NCI-H1417 treated with DMSO at 0.1 percent for 48 hours (cell line): ENCODE measurements at places on chromosomes 7 and 10.

- no peak for DNase-seq
These were observed 23.1 kb upstream of the CTTNBP2 start for GRCh38 chr7:117896339-117896738.

DNA sequence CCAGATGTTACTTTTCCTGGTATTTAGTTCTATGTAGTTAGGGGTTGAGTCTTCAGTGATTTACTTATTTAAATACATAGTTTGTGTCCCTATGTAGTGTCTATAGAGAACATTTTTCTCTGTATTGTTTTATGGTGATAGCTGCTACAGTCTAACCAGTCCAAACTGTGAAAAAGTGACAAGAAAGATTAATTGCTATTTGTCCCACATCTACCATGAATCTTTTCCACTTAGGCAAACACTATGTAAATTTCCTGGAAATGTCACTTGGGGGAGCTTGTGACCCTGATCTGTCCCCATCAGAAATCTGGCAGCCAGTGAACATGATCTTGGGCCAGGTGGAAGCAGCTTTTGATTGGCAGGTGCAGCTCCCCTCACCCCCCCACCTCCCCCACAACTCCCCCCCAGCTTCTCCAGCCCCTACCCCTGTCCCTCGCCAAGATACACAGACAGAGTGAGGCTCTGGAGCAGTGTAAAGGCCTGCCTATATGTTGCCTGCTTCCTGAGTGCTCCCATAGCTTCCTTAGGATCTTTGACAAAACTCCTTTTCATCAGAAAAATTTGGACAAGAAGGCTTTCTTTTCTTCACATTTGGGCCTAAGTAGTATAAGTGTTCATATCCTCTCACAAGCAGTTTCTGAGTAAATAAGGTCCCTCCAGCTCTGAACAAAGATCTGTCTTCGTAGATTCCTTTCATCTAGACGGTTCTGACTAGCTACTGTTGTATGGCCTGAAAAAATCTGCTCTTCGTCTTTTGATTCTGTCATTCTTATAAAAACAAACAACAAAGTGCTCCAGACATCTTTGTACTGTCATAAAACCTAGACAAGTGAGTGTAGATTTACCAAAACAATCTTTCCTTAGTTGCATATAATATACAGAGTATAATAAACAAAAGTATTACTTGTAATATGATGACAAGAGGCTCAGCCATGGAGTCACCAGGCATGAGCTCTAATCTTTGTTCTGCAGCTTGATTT, 31.5 kb upstream of the SLC13A1 start:
- DNase-seq, result no peak

- DNase-seq, result no peak
These were observed 461.9 kb downstream of the KCNMA1 start for GRCh38 chr10:77175631-77176222.

- no peak for DNase-seq
These were observed 29.9 kb downstream of the CALML5 start for GRCh38 chr10:5469353-5470061.

GRCh38 chr10:126214021-126214420, 174.3 kb downstream of the ADAM12 start:
- DNase-seq, result no peak

- no peak for DNase-seq
These were observed 288.8 kb upstream of the NFE2L3 start for GRCh38 chr7:25863005-25863728.

DNA sequence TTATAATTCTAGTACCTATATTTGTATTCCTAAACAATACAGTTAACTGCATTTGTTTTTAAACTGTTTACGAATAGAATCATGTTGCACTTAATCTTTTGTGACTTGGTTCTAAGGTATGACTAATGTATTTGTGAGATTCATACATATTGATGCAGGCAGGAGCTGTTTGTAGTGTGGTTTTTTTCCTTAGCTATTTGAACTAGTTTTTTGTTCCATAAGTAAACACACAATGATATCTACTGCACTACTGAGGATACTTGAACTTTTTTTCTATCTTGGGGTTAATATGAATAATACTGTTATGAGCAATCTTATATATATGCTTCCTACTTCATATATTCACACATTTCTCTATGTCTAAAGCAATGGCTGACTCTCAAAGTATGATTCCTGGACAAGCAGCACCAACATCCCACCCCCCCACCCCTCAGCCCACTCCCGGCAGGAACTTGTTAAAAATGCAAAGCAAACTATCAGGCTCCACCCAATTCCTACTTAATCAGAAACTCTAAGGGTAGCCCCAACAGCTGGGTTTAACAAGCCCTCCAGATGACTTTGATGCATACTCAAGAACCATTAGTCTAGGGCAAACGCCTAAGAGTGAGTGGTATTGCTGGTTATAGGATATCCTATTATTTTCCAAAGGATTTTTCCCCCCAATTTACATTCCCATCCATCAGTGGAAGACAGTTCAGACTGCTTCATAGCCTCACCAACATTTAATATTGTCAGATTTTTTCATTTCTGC, 25.8 kb downstream of the BRAF start:
- no peak for DNase-seq
